Activated naive CD8-positive, alpha-beta T cell treated with anti-CD3 and anti-CD28 coated beads, Interleukin-2, amount 10 ng/mL, durations not matched to agents 7 days and 5 days (primary cell): ENCODE measurements at places on chromosomes 3 and 15. TPM values are rescaled to one million over a fixed set of nuclear protein-coding genes. Genes with fewer than 3 reads are reported as not detected.
A peak's percentile ranks its signal among the peaks of the same experiment; 100 is the strongest.

- H3K4me3 ChIP-seq: no peak overlapping the region
- H3K36me3 ChIP-seq: no peaks in the 10 kb centered on the region
- no peak for DNase-seq
- no peaks in the 10 kb centered on the region for H3K4me1 ChIP-seq
- H3K27me3 ChIP-seq: peaks cover 2% of the 10 kb centered on the region
Observed at GRCh38 chr3:75294124-75294523, 370.0 kb upstream of the FRG2C start.

Gene HAUS2
- 30.2 TPM for total RNA-seq

DNA sequence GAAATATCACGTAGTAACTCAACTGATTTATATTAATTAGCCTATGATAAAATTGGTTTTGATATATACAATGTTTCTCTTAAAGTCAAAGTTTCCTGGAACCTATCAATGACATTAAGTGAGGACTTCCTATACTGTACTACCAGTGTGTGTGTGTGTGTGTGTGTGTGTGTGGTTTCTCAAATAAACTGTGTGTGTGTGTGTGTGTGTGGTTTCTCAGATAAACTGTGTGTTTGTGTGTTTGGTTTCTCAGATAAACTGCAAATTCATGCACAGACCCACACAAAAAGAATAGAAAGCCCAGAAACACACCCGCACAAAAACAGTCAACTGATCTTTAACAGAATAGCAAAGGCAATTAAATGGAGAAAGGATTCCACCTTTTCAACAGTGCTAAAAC, 14.5 kb upstream of the WDR5B start:
- H3K36me3 ChIP-seq: peaks cover 61% of the 10 kb centered on the region
- no peak overlapping the region for H3K4me3 ChIP-seq
- H3K27me3 ChIP-seq: no peaks in the 10 kb centered on the region
- no peak overlapping the region for H3K27ac ChIP-seq
- peaks cover 2% of the 10 kb centered on the region for H3K4me1 ChIP-seq
- no peak for DNase-seq

DNA sequence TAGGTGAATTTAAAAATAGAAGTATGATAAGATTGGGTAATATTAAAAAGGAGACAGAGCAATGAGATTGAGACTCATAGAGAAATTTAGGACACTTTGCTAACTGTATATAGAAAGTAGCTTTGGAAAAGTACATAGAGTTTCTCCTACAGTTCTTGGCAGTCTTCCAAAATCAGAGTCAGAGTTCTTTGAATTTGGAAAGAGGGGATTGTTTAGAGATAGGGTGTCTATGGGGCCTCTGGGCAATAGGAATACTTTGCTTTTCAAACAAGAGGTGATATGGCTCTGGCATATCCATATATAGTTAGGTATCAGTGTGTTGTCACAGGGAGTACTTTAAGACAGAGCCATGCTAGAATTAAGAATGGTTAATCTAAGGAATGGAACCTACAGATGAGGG, 477.1 kb upstream of the KCNMB2 start:
- H3K4me3 ChIP-seq: no peak overlapping the region
- no peak overlapping the region for H3K27ac ChIP-seq
- H3K36me3 ChIP-seq: no peaks in the 10 kb centered on the region
- no peaks in the 10 kb centered on the region for H3K27me3 ChIP-seq
- no peak for DNase-seq
- H3K4me1 ChIP-seq: peaks cover 5% of the 10 kb centered on the region

DNA sequence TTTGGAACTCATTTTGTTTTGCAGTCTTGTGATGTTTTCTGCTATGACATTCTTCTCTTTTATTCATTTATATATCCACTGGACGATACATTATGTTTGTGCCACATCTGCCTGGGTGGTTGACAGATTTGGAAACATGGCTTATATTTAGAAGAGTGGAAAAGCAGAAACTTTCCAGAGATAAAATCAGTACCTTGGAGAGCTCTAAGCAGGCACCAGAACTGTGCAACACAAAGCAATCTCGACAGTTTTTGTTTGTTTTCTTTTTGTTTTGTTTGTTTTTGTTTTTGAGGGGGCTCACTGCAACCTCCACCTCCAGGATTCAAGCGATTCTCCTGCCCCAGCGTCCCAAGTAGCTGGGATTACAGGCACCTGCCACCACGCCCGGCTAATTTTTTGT, 45.5 kb downstream of the SYN2 start:
- no peak overlapping the region for H3K4me3 ChIP-seq
- H3K27ac ChIP-seq: no peak overlapping the region
- no peaks in the 10 kb centered on the region for H3K4me1 ChIP-seq

Gene AGBL1
- not detected for total RNA-seq

Gene GOLGA6A
- total RNA-seq: not detected

GRCh38 chr3:33936921-33937525, 138.6 kb downstream of the PDCD6IP start:
- H3K36me3 ChIP-seq: no peaks in the 10 kb centered on the region
- H3K4me1 ChIP-seq: no peaks in the 10 kb centered on the region
- no peaks in the 10 kb centered on the region for H3K27me3 ChIP-seq
- DNase-seq: no peak

Gene CNTN3
- not detected for total RNA-seq

DNA sequence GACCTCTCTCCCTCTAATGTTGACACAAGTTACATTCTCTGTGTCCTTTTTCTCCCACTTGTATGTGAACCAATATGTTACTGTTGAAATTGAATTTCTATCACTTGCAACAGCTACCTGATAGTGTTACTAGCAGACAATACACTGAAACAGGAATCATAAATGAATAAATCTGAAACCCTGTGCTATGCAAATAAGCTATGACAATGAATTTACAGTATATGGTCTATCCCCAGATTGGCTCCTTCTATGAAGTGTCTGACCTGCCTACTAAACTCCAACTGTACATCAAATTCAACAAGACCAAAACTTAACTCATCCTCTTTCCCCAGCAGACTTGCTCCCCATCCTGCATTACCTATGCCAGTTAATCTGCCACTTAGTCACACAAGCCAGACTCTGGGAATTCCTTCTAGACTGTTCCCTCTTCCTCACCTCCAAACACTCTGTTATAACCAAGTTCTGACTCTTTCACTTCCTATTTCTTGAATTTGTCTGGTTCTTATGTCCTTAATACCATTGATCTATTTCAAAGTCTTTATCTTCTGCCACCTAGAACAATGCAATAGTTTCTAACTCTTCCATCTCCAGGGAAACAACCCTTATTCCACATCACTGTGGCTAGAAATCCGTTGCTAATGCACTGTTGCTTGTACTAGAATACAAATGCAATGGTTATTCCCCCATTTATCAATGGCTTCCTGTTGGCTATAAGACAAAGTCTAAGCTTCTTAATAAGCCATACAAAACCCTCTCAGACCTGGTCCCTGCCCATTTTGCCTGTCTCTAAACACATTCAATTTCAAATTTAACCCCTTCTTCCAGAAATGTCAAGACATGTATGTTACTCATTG, 13.4 kb upstream of the ZNF639 start:
- no peak for DNase-seq
- H3K27ac ChIP-seq: no peak overlapping the region
- no peak overlapping the region for H3K4me3 ChIP-seq
- H3K27me3 ChIP-seq: peaks cover 19% of the 10 kb centered on the region

DNA sequence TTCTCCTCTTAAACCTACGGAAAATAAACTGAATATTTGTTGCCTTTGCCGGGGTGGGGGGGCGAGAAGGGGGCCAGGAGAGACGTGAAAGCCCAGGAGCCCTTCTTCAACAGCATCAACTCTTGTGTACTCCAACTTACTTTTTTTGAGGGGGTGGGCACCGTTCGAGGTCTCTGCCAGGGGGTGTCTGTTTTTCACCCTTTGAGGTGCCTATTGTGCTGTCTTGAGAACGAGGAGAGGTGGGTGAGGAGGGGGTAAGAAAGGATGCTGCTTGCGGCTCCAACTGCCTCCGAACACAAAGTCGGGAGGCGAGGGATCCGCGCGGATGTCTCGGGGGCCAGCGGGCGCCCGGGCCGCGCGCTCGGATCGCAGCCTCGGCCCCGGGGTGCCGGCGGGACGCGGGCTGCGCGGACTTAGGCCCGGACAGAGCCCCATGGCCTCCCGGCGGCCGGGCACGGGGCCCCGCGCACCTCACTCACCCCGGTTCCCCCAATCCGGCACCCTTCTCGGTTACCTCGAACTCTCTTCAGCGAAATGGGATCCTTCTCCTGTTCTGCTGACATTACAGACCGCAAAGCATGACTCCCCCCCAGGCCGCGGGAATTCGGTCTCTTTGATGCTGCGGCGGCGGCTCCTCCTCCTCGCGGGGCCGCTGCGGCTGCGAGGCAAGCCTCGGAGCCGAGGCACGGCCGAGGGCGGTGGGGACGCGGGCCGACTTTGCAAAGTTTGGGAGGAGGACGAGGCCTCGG, 650 bp downstream of the PYGO1 start:
- peak overlapping the region; percentile 64 for H3K4me3 ChIP-seq
- H3K4me1 ChIP-seq: no peaks in the 10 kb centered on the region
- H3K27ac ChIP-seq: no peak overlapping the region
- peaks cover 43% of the 10 kb centered on the region for H3K27me3 ChIP-seq

Gene NFKBIZ
- 72.5 TPM for total RNA-seq

DNA sequence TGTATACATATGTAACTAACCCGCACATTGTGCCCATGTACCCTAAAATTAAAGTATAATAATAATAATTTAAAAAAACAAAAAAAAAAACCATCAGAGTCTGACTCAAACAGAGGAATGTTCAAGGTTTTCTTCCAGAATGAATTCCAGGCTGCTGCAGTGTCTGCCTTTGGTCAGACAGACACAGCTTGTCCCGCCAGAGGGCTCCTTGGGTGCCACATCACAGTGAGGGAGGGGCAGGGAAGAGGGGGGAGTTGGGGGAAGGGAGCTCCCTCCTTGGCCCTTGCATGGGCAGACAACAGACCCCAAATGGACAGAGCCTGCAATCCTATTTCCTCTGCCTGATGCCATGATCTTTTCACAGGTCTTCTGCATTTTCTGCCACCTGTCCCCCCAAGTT, 36.5 kb downstream of the ITGB5 start:
- H3K4me3 ChIP-seq: no peak overlapping the region
- H3K27me3 ChIP-seq: peaks cover 11% of the 10 kb centered on the region
- no peak overlapping the region for H3K27ac ChIP-seq
- no peaks in the 10 kb centered on the region for H3K36me3 ChIP-seq
- DNase-seq: no peak
- H3K4me1 ChIP-seq: no peaks in the 10 kb centered on the region

- H3K4me1 ChIP-seq: peaks cover 13% of the 10 kb centered on the region
- DNase-seq: no peak
- no peak overlapping the region for H3K27ac ChIP-seq
- no peak overlapping the region for H3K4me3 ChIP-seq
- H3K27me3 ChIP-seq: no peaks in the 10 kb centered on the region
Observed at GRCh38 chr3:141150931-141151330, 80.7 kb upstream of the PXYLP1 start.

DNA sequence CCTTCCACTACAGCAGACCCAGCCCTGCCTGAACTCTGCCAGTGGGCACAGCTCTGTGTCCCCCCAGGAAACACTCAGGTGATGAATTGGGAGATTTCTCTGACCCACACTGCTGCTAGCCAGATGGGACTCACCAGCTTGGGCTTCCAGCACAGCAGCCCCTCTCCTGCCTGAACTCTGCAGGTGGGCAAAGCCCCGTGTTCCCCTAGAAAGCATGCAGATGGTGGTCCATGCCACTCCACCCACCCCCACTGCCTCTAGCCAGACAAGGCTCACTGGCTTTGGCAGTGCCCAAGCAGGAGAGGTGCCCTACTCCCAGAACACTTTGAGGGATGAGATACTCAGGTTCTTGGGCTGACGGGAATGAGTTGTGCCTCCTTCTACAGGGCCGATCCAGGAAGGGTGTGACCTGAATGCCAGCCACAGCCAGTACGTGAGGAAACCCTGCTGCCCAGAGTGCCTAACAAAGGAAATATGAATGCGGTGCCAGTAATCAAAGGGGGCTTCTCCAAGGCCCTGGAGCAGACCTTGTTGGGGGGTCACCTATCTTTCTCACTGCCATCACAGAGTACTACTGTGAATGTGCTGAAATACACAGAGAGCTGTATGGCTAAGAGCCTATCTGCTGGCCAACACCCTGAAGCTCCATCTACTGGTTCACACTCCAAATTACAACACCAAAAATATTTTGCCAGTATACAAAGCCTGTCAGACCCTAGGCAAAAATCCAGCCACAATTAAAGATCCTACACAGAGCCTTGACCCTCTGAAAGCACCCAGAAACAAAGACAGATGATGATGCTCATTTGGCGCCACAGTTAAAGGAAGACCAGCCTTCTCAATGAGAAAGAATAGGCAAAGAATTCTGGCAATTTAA, 61.9 kb downstream of the BTLA start:
- no peak for DNase-seq
- peaks cover 6% of the 10 kb centered on the region for H3K4me1 ChIP-seq
- no peaks in the 10 kb centered on the region for H3K27me3 ChIP-seq
- no peak overlapping the region for H3K4me3 ChIP-seq
- H3K27ac ChIP-seq: peak overlapping the region; percentile 72
- H3K36me3 ChIP-seq: peaks cover 11% of the 10 kb centered on the region

GRCh38 chr3:172029425-172030098, 9.8 kb upstream of the FNDC3B start:
- H3K4me1 ChIP-seq: peaks cover 2% of the 10 kb centered on the region
- H3K27me3 ChIP-seq: no peaks in the 10 kb centered on the region
- no peaks in the 10 kb centered on the region for H3K36me3 ChIP-seq
- no peak overlapping the region for H3K27ac ChIP-seq

Gene PLA2G4F
- total RNA-seq: not detected

GRCh38 chr3:12591997-12592715, 35.3 kb downstream of the MKRN2 start:
- no peak overlapping the region for H3K4me3 ChIP-seq
- H3K27me3 ChIP-seq: no peaks in the 10 kb centered on the region
- no peak for DNase-seq
- H3K27ac ChIP-seq: no peak overlapping the region
- H3K36me3 ChIP-seq: peaks cover 33% of the 10 kb centered on the region
- no peaks in the 10 kb centered on the region for H3K4me1 ChIP-seq

Gene TMC3
- total RNA-seq: not detected

Gene CLSTN2
- total RNA-seq: not detected

DNA sequence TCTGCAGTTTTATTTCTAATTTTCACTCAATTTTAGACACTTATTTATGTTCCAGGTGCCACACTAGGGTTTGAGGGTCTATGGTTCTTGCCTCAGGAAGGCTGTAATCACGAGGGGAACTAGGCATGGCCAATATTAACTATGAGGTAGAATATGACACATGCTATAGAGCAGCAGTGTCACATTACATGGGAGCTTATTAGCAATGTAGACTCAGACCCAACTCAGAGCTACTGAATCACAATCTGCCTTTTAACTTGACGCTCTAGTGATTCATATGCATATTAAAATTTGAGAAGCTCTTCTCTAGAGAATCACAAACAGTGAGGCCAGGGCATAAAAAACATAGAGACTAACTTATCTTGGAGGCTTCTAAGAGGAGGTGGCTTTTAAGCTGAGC, 32.8 kb upstream of the MRPL3 start:
- no peaks in the 10 kb centered on the region for H3K4me1 ChIP-seq
- H3K27me3 ChIP-seq: peaks cover 26% of the 10 kb centered on the region
- H3K36me3 ChIP-seq: no peaks in the 10 kb centered on the region
- DNase-seq: no peak
- no peak overlapping the region for H3K4me3 ChIP-seq

Gene INKA1
- total RNA-seq: 2.3 TPM

GRCh38 chr15:80856809-80857377, 77.7 kb downstream of the CEMIP start:
- H3K27ac ChIP-seq: peak overlapping the region; percentile 11
- H3K4me3 ChIP-seq: no peak overlapping the region
- H3K36me3 ChIP-seq: peaks cover 1% of the 10 kb centered on the region
- no peak for DNase-seq

GRCh38 chr15:80367094-80367493, 37.1 kb upstream of the ARNT2 start:
- DNase-seq: no peak
- peaks cover 4% of the 10 kb centered on the region for H3K27me3 ChIP-seq
- no peaks in the 10 kb centered on the region for H3K4me1 ChIP-seq
- no peak overlapping the region for H3K4me3 ChIP-seq
- no peaks in the 10 kb centered on the region for H3K36me3 ChIP-seq

Gene MESP2
- not detected for total RNA-seq
